ENCODE measurements at places on chromosomes 1 and 21.

DNA sequence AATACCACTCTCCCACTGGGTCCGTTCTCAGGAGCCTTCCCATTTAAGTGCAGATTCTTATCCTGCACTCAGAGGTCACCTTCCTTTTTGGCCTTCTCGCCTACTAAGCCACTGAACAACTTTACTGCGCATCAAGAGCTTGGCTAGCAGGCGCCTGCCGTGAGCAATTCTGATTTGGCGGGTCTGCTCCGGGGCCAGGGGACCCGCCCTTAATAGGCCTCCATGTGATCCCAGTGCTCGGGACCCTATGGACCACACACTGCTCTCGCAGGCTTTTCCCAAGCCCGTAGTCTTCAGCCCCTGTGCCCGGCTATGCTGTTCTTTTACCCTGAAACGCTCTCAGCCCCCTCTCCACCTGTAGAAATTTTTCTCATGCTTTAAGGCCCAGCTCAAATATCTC lies 45.1 kb downstream of the BCL9 start:
- DNase-seq = no peak

DNA sequence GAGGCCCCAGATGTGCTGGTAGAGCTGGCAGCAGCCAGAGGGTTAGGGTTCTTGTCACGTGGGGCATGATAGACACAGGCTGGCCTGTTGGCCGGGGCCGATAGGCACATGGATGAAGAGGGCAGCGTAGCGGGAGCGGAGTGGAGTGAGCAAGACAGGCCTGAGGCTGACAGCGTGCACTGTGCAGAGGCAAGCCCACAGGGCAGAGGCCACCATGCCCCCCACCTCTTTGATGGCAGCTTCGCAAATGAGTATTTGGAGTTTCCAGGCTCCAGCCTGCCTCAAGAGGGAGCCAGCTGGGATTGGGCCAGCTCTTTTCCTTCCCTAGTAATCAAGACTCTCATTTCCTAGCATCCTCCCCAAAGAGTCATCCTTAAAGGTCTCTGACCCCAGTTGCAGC lies 43.5 kb downstream of the TMCC2 start:
- DNase-seq = no peak

DNA sequence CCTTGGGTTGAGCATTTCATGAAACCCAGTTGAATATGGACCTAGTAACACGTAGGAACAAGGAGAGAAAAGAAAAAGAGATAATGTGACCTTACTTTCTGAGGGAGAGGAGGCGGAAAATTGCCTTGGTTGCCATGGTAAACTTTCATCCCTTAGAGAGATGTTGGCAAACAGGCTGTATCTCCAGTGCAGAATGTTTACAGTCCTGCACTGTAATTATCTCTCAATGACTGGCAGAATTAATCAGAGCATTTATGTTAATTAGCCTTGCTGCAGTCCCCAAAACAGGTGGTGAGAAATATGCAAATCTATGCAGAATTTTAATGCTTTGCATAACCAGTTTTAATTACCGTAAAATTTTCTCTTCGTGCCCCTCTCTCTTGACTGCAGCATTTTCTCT lies 147.3 kb downstream of the CD247 start:
- DNase-seq = no peak

DNA sequence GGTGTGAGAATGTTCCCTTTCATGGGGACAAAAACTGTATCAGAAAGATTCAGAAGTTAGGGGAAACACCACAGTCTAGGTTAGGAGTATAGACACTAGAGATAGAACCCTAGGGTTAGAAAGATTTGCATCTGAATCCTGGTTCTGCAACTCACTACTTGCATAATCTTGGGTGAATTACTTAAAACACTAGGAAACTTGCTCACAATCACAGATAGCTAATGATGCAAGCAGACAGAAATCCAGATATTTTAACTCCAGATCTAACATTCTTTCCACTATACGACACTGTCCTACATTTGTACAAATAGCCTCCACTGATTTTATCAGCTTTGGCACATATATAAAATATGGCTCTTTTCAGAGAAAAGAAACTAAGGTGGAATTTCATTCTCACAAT lies 30.8 kb upstream of the GLIS1 start:
- no peak for DNase-seq

- DNase-seq = no peak
These were observed 48.6 kb downstream of the RPS6KA1 start for GRCh38 chr1:26578167-26578566.
